NCI-H1694 (cell line): ENCODE measurements at places on chromosomes 6 and 20.

GRCh38 chr20:13231031-13231752 lies 10.1 kb downstream of the ISM1 start:
- DNase-seq = no peak

- no peak for DNase-seq
These were observed 333.9 kb downstream of the TFAP2B start for GRCh38 chr6:51152594-51152993.

GRCh38 chr6:85494547-85495536 lies 45.0 kb downstream of the NT5E start:
- DNase-seq = no peak

GRCh38 chr6:12165722-12166280 lies 124.4 kb upstream of the EDN1 start:
- no peak for DNase-seq

DNA sequence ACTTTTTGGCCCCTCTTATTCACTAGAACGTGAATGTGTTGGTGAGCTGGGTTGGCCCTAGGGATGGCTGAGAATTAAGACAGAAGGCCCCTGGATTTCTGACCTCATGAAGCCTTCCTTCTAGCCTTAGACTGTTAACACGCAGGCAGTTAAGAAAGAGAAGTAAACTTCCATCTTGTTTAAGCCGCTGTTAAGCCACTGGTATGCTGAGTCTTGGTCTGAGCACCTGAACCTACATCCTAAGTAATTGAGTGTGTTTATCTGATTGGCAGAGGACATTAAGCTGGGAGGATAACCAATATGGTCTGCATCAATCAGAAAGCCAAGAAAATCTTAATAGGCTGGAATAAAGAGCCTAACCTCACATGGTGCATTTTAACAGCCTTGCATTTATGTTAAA lies 535.0 kb upstream of the ARID1B start:
- DNase-seq = no peak
